ENCODE measurements at places on chromosomes 5 and 9.

DNA sequence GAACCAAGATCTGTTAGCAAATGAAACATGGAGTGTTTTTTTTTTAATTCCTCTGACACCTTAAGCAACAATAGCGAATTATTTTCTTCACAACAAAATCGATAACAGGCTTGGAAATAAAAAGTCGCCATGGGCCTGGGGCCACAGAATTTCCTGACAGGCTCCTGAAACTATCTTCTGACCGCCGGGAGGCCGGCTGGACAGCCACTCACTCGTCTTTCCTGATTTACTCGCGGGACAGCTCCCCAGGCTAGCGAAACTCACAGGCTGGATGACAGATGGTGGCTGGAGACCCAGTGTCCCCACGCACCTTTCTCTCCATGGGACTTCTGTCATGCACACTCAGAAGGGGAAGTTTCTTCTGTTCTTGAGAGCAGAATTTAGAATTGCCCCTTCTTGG, 143.3 kb upstream of the IRX2 start:
- DNase-seq: no peak

DNA sequence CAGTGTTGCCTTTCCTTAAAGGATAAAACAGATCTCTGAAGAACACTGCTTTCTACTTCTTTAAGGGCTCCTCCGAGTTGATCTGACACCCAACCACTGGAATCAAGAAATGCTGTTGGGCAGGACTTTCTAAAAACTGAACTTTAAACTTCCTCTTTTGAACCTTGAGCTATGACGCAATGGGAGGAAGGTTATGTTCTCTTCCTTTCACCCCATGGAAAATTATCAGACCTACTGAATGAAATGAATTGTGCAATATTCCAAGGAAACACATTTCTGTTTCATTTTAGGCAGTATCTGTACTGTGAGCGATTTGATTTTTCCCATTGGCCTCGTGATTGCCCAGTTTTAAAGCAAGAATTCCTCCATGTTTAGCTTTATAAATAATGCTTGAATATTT, 206.0 kb upstream of the PRR16 start:
- no peak for DNase-seq

GRCh38 chr5:173988554-173989431, at the start of gene C5orf47:
Gene C5orf47, plus strand, starts transcription at chr5:173989170. Its CDS starts 94 bp downstream, at chr5:173989264.
- no peak for DNase-seq

- DNase-seq: no peak
Measured at GRCh38 chr5:1636981-1637638, 113.3 kb upstream of the LPCAT1 start.

DNA sequence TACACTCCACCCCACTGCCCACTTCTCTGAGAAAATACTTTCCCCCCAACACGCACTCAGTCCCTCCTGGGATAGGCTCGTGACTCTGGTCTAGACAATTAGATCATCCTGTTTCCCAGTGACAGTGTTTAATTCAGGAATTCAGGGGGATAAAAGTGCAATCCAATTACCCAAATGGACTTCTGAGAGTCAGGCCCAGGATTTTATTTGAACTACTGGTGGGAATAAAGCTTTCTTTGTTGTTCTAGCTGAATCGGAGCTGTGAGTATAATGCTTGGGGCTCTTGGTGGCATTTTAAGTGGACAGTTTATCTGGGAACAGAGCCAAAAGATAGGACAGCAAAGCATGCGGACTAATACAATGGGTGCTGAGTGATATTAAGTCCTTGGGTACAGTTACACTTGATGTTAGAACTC, 683.3 kb downstream of the MAT2B start:
- peak; percentile 28 for DNase-seq

DNA sequence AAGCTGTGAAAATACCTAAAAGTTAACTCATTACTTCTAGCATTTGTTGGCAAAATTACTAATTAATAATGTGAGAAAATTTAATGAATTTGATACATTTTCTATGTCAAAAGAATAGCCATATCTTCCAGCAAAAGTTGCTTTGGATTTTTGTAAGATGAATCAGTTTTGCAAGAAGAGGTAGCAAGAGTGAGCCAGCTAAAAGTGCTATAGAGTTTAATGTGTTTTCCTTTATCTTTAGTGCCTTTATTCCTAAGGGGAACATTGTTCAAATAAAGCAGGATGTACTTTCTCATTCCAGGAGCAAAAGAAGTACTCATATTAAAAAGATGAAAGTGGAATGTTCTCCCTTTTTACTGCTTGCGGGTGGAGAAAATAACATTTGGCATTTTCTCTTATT, 622.2 kb downstream of the ANXA1 start:
- DNase-seq: no peak

DNA sequence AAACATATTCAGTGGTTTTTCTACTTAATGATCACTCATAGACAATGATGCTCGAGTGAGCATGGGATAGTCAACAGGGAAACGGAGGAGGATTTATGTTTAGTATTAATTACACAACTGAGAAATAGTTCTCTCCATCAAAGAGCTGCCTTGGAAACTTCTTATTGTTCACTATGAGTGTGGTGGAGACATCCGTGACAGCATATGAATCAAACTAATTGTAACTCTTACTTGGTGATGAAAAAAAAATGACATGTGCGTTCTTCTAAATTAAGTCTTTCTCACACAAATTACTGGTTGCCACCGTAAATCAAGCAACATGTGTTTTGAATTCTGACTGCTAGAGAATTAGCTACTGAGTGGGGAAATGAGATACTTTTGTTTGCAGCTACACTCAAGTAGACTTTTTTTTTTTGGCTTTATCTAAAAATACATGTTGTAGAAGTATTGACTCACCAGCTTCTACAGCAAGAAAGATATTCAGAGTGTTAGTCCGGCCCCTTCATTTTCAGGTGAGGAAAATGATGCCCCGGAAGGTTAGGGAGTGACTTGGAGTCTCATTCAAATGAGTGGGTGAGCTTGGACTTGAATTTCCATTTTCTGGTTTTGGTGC, 179.4 kb downstream of the CFAP90 start:
- no peak for DNase-seq

GRCh38 chr5:112366987-112367386, 52.1 kb downstream of the EPB41L4A start:
- DNase-seq: no peak

DNA sequence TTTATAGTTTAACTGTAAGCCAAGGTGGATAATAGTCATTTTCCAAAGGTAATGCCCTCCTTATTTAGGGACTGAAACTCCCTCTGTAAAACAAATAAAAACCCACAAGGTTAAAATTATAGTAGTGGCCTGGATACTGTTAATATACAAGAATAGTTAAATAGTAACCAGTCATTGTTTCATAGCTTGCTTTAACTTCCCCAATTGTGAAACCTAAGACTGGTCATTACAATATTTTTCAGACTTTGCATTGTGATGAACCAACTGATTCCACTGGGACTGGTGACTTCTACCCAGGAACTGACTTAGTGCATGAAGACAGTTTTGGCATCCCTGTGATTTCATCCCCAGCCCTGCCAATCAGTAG, 162.6 kb downstream of the SMC2 start:
- no peak for DNase-seq

DNA sequence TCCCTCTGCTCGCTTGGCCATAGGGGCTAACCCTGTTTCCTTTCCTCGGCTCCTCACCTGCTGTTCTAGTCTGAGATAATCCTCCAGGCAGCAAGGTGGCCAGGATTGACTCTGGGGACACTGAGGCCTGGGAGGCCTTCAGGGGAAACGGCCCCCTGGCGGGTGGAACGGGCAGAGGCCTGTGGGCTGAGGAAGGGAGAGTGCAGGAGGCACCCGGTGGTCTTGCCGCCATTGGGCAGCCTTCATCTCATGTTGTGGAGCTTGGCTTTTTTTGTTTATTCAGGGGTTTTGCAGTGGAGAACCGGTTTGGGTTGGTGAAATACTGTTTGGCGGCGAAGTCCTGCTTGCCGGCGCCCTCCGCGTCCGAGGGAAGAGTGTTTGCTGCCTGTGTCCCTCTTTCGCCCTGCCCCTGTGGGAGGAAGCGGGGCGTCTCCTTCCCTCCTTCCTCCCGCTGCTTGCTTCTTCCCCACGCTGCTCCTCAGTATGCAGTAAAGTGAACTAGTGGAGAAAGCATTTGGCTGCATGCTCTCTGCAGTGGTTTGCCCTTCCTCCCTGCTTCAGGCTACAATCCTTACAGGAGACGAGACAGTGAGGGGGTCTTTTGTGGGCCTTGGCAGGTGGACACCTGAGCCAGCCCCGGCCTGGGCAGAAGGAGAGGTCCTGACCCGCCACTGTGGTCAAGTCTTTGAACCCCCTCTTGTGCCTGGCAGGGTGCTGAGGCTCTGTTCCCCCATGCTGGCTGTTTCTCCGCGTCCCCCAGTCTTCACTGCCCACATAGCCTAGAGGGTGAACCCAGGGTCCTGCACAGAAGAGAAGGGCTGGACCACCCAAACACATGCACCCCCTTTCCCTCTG, 30.8 kb upstream of the PRDM12 start:
- DNase-seq: no peak

GRCh38 chr9:92547356-92547755, 11.6 kb upstream of the ECM2 start:
- DNase-seq: no peak

DNA sequence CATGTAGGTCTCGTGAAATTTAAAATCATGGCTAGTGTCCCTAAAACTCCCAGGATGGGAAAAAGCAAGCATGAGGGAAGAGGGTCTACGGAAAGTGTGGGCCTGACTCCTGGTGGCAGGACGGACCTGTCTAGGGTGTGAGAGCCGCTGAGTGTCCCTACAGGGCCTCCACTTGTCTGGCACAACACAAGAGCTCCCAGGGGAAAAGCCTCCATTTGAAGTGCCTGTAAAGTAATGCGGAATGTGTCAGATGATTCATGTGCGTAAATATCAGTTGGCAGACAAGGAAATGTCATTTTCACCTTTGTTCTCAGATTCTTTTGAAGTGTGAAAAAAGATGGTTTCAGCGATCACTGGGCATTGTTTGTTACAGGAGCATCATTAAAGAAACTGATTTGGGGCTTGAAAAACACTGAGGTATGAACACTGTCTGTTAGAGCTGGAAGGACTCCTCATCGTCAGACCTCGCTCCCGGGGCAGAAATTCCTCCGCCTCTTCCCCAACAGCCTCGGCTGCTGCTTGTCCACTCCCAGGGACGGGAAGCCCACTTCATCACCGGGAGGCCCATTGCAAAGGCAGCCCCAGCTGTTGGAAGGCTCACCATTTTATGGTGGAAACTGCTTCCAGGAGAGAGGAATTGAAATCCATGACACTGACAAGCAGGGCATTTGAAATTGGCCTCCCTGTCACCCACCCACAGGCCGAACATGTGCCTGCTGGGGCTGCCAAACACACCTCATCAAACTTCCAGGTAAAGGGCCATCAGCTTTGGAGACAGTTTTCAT, 240.8 kb downstream of the FSTL4 start:
- DNase-seq: no peak

GRCh38 chr5:42718591-42718990, 38.0 kb upstream of the CCDC152 start:
- DNase-seq: no peak

DNA sequence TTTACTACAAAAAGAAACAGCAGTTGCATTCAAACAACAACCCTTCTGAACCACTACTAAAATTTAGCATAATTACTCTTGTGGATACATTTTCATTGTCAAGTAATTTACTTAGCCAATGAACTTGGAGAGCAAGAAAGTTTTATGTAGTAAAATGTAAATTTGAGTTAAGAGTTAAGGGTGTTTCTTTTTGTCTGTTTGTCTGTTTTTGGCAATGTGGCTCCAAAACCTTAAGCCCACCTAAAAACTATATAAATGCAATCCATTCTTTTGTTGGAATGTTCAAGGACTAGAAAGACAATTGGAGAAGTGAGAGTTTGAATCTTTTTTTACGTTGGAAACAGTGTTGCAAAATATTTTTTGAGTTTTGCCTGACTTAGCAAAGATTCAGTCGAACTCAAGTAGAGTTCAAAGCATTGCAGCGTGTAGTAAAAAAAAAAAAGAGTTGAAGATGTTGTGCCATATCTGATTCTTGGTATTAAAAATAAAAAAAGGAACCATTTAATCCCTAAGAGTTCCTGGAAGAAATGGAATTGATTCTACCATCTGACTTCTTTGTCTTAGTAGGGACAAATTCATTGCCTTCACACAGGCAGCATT, 867 bp downstream of the SYK start:
- no peak for DNase-seq

DNA sequence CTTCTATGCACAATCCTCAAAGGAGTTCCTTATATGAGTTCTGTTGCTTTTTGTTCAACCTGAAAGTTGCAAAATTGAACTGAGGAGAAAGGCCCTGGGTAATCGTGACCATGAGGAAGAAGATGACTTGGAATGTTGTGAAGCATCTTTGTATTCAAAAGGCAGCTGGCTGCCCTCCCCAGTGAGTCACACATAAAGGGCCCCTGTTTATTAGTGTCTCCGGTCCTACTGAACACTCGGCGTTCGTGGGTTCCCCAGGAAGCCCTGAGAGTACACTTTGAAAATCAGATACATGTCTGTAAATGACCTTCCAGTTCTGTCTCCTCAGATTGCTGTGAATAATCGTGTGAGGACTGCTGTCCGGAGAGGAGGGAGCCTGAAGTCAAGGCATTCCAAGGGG, 73.6 kb downstream of the C9orf153 start:
- DNase-seq: no peak

GRCh38 chr9:127308652-127309434, 44.3 kb downstream of the GARNL3 start:
- no peak for DNase-seq

DNA sequence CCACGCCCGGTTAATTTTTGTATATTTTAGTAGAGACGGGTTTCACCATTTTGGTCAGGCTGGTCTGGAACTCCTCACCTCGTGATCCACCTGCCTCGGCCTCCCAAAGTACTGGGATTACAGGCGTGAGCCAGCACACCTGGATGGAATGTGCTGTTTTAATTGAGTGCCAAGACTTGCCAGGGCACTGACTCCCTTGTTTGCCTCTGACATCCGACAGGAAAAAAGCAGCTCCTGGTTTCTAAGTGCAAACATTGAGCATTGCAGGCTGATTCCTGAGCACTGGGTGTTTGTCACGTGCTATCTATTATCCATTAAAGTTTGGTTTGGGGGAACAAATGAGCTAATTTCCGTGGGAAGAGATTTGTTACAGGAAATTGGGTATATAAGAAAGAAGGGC, 70.6 kb upstream of the CKMT2 start:
- no peak for DNase-seq

- no peak for DNase-seq
Measured at GRCh38 chr5:109354761-109355160, 55.0 kb downstream of the PJA2 start.

DNA sequence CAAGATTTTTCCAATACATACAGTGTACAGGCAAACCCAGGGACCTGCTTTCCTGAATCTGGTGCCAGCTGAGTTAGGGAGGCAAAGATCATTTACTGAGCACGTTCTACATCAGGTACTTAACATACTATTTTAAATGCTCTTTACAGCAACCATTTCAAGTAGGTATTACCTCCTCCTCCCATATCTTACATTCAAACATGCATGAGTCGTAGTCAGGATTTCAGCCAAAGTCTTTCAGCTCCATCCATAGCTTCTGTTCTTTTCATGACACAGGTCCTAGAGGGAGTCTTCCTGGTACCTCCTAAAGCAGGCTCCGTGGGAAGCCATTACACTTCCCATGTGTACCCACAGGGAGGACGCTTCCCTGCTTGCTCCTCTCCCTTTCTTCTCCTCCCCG, 11.7 kb downstream of the KCNV2 start:
- DNase-seq: no peak

- no peak for DNase-seq
Measured at GRCh38 chr5:176738637-176739250, 71.6 kb upstream of the UNC5A start.

- no peak for DNase-seq
Measured at GRCh38 chr5:108276187-108277050, 105.5 kb downstream of the FBXL17 start.

GRCh38 chr9:114318416-114318815, 4.5 kb upstream of the ORM1 start:
- DNase-seq: no peak

- no peak for DNase-seq
Measured at GRCh38 chr5:6190838-6191237, 187.5 kb downstream of the MED10 start.

Measured in SHP77 (cell line).